ENCODE measurements at places on chromosomes 12 and 14. TPM values are rescaled to one million over a fixed set of nuclear protein-coding genes. Genes with fewer than 3 reads are reported as not detected.
A peak's percentile ranks its signal among the peaks of the same experiment; 100 is the strongest.

GRCh38 chr12:41254004-41254914 lies 66.1 kb downstream of the PDZRN4 start:
- no peak overlapping the region for H3K4me3 ChIP-seq
- H3K4me1 ChIP-seq: no peaks in the 10 kb centered on the region
- DNase-seq: no peak

DNA sequence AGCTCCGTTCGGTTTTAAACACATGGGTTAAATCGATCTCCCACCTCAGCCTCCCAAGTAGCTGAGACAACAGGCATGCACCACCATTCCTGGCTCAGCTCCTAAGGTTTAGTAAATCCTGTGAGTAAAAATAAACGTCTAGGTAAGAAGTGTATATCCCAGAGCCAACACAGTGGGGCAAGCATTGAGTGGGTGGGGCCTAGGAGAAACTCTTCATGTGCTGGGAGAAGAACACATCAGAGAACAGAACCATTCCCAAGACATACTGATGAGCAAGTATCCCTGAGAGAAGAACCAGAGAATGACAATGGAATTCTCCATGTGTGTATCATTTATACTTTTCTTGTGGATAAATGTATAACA lies 86.3 kb downstream of the SEC23A start:
- H3K36me3 ChIP-seq: no peaks in the 10 kb centered on the region
- no peaks in the 10 kb centered on the region for H3K27me3 ChIP-seq
- H3K27ac ChIP-seq: no peak overlapping the region

GRCh38 chr12:114508529-114509129 lies 102.7 kb upstream of the TBX5 start:
- H3K36me3 ChIP-seq: no peaks in the 10 kb centered on the region
- H3K4me3 ChIP-seq: no peak overlapping the region
- H3K4me1 ChIP-seq: no peaks in the 10 kb centered on the region
- DNase-seq: peak; percentile 63
- no peaks in the 10 kb centered on the region for H3K27me3 ChIP-seq

DNA sequence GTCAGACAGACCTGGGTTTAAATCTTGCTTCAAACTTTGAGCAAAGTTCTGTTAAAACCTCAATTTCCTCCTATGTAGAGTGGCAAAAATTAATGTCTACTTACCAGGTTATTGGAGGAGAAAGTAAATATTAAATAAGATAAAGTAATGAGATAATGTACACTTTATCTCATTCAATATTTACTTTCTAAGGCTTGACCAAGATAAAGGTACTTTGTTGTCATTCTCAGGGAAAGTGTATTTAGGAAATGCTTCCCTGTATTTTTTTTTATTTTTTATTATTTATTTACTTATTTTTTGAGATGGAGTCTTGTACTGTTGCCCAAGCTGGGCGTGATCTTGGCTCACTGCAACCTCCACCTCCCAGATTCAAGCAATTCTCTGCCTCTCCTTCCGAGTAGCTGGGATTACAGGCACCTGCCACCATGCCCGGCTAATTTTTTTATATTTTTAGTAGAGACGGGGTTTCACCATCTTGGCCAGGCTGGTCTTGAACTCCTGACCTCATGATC lies 4.7 kb downstream of the FAM161B start:
- H3K27ac ChIP-seq: no peak overlapping the region
- no peaks in the 10 kb centered on the region for H3K36me3 ChIP-seq
- DNase-seq: no peak
- no peaks in the 10 kb centered on the region for H3K4me1 ChIP-seq

- H3K4me1 ChIP-seq: no peaks in the 10 kb centered on the region
- H3K27ac ChIP-seq: no peak overlapping the region
- no peaks in the 10 kb centered on the region for H3K36me3 ChIP-seq
Observed at GRCh38 chr12:109126784-109127183, 10.4 kb downstream of the ACACB start.

DNA sequence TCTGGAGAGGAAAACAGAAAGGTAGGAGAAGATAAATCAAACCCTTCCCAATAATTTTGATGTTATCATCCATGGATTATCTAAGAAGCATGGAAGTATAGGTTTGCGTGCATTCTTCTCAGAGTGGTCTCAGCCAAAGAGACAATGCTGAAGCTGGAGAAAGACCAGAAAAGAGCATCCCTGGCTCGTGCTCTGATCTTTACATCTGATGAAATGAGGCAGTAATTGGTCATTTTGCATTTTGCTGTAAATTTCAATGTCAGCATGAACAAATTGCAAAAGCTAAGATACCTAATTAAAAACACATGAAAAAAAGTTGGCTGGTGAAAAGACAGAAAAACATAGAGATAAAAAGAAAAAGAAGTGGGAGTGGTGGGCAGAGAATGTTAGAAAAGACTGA lies 252.4 kb downstream of the ITPR2 start:
- no peak overlapping the region for H3K27ac ChIP-seq
- H3K4me3 ChIP-seq: no peak overlapping the region
- H3K36me3 ChIP-seq: no peaks in the 10 kb centered on the region
- DNase-seq: no peak

- H3K27ac ChIP-seq: no peak overlapping the region
- no peak for DNase-seq
- H3K4me3 ChIP-seq: no peak overlapping the region
- H3K4me1 ChIP-seq: no peaks in the 10 kb centered on the region
- H3K27me3 ChIP-seq: no peaks in the 10 kb centered on the region
Observed at GRCh38 chr12:68559984-68560850, 50.5 kb upstream of the RAP1B start.

GRCh38 chr12:76762601-76762980 lies 1.3 kb upstream of the ZDHHC17 start:
- H3K36me3 ChIP-seq: no peaks in the 10 kb centered on the region
- DNase-seq: no peak
- no peak overlapping the region for H3K4me3 ChIP-seq
- H3K27ac ChIP-seq: peak overlapping the region; percentile 98
- H3K4me1 ChIP-seq: peaks cover 6% of the 10 kb centered on the region

CLEC4A gene
- total RNA-seq: 2.5 TPM

TPH2 gene
- total RNA-seq: not detected

IFNG gene
- total RNA-seq: not detected

KRT6B gene
- total RNA-seq: 42.0 TPM

All from breast epithelium (tissue), 4 donors.